ENCODE measurements at places on chromosomes 5 and 9.
A peak's percentile ranks its signal among the peaks of the same experiment; 100 is the strongest.

- no peak for DNase-seq
These were observed 9.7 kb upstream of the SLC1A3 start for GRCh38 chr5:36596756-36597155.

GRCh38 chr9:136299541-136299940, 4.4 kb downstream of the CCDC187 start:
- DNase-seq: no peak

GRCh38 chr5:77638763-77639671, 504 bp upstream of the OTP start:
- DNase-seq: no peak

DNA sequence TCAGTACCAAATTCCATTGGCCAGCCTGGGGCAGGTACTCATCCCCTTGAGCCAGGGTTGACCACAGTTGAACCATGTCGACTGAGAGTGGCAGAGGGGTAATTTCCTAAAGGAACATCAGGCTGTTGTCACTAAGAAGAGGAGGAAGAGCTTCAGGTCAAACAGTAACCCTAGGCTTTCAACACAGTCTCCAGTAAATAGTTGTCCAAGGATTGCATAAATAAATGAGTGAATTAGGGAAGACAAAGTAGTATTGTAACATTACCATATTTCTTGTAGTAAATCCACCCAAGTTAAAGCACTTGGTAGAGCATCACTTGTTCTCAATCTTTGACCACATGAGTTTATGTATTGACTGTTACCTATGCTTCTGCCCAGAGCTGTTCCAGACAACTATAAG, 7.4 kb downstream of the PSAT1 start:
- DNase-seq: no peak

DNA sequence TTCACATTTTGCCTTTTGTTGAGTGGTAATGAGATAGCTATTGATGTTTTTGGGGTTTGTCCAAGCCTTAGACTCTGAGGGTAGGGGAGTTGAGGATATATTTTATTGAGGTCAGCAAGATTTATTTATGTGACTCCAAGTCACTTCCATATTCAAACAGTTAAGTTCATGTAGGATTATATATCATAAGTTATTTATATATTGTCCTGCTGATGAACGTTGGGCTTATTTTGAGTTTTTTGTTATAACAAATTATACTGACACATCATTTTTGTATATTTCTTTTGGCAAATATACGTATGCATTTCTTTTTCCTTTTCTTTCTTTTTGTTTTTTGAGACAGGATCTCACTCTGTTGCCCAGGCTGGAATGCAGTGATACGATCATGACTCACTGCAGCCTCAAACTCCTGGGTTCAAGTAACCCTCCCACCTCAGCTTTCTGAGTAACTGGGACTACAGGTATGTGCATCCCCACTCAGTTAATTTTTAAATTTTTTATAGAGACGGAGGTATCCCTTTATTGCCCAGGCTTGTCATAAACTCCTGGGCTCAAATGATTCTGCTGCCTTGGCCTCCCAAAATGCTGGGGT, 23.5 kb upstream of the IL12B start:
- peak; percentile 22 for DNase-seq

- no peak for DNase-seq
These were observed 226.4 kb upstream of the WWC1 start for GRCh38 chr5:168064933-168065622.

DNA sequence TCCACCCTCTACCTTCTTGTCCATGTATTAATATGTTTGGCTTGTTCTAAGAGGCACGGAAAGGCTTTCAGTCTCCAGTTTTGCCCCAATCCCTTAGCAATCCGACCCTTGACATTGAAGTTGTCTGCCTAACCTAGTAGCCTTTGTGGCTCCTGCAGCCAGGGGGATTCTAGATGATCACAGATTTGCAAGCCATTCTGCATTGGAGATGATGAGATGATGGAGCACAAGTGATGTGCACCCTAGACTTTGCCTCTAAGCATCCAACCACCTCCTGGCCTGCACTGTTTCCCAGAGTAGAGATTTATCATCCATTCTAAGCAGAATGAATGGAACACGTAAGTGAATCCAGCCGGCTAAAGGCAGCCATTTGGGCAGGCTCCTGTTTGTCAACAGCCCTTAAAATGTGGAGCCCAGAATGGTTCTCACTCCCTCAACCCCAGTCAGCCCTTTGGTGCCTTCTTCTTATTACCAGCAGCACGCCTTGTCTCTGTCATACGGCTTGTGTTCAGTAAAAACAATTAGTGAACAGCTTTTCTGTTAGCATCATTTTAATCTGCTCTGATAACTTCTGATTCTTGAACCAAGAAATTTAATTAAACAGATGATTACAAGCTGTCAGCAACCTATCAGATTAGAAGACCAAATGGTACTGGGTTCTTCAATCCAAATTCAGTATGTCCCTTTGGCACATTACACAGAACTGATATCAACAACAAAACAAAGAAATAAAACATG, 5.7 kb upstream of the TRAF1 start:
- no peak for DNase-seq

GRCh38 chr5:72085319-72085718, 22.0 kb upstream of the MAP1B start:
- no peak for DNase-seq

DNA sequence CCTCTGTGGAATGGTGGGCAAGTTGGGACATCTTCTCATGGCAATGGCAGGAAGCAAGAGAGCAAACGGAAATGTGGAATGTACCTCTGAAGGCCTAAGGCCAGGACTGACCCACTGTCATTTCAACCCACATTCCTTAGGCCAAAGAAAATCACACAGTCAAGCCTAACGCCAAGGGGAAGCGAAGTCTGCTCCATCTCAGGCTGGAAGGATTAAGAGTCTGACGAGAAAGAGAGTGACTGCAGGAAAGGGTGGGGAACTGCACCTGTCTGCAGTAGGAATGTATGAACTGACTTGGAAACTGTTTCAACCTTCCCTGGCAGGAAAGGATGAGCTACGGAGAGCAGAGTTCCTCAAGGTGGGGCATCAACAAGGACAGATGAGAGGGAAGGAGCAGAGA, 90.2 kb upstream of the TAS2R1 start:
- DNase-seq: no peak

GRCh38 chr5:14305045-14305444, 161.9 kb downstream of the TRIO start:
- DNase-seq: peak; percentile 56

GRCh38 chr5:67808340-67808739, 407.2 kb upstream of the PIK3R1 start:
- peak; percentile 2 for DNase-seq

GRCh38 chr5:2262620-2263019, 379.9 kb upstream of the IRX4 start:
- no peak for DNase-seq

DNA sequence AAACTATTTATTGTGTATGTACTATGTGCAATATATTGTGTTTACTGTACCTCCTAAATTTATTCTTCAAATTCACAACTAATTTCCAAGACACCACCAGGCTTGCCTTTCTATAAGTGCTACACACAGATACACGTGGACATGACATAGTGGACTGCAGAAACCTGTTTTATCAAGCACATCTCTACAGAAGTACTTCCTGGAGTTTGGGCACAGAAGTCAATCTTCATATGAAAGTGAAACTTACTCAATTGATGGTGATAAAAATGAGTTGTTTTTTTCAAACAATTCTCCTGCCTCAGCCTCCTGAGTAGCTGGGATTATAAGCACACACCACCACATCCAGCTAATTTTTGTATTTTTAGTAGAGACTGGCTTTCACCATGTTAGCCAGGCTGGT, 57.6 kb downstream of the NLN start:
- no peak for DNase-seq

All from fibroblast of skin of right quadriceps (primary cell).